ENCODE measurements at places on chromosomes 6 and 20.

DNA sequence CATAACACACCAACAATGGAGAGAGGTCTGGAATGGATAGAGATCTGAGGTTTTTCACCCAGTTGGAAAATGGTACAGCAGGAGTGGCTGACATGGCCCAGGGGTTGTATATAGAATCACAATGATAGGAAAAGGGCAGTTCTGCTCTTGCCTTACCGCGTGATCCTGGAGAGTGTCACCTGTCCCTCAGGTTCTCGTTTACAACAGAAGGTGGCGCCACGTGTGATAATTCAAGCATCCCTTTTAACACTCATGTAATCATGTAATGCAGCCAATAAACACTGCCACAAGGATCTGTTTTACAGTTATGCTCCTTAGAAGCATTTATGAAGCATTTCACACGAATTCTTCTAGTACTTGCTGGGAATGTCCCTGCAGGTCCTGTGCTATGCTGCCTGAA is 12.9 kb upstream of the WFDC2 start:
- no peaks in the 10 kb centered on the region for H3K36me3 ChIP-seq
- no peak for DNase-seq
- no peaks in the 10 kb centered on the region for H3K4me1 ChIP-seq
- no peak overlapping the region for H3K4me3 ChIP-seq
- peaks cover 11% of the 10 kb centered on the region for H3K27me3 ChIP-seq

DNA sequence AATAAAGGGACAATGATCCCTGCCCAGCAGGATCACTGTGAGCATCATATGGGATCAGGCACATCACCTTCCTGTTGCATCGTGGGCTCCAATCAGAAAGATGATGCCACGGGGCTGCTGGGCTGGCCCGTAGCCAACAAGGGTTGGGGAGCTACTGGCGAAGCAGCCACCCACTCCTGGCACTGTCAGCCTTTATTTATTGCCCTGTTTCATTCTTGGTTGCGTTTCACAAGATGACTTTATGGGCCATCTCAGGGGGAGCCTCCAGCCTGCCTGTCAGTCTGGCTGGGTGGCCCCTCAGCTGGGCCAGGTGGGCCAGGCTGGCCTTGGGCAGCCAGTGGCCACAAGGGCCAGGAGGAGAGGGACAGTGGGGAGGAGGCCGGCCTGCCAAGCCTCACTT is 17.3 kb downstream of the VSTM2L start:
- no peak overlapping the region for H3K27ac ChIP-seq
- no peaks in the 10 kb centered on the region for H3K36me3 ChIP-seq
- H3K4me1 ChIP-seq: peaks cover 8% of the 10 kb centered on the region
- H3K4me3 ChIP-seq: no peak overlapping the region
- DNase-seq: no peak

DNA sequence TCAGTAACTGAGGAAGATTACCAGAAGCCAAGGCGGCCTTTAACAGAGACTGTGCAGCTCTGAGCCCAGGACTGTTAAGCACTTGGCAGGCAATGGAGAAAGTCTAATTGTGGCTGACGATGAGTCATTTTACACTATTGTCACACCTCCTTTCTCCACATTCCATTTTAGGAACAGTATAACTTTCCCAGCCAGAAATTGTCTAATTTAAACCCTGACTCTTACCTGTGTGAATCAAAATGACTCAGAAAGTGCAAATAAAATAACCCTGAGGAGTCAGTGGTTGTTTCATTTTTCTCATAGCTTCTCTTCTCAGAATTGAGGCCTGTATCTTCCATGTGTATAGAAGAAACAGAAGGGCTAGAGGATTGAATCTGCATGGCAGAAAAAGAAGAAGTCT is 40.0 kb upstream of the OPN5 start:
- no peak overlapping the region for H3K27ac ChIP-seq
- no peaks in the 10 kb centered on the region for H3K36me3 ChIP-seq
- no peak overlapping the region for H3K4me3 ChIP-seq
- no peaks in the 10 kb centered on the region for H3K27me3 ChIP-seq

DNA sequence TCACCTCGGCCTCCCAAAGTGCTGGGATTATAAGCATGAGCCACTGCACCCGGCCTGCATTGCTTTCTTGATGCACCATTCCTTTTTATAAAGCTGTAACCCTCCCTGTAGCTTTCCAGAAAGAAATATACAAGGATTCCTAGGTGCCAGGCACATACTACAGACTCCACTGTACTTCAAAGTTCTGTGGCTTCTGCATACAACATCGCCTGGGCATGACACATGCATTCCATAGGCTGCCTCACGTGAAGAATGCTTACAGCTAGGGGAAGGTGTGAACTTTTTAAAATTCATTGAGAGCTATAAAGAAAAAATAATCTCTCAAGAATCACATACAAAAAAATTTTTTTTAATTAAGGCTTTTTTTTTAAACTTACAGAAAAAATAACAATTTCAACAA is 50.2 kb downstream of the TRAM2 start:
- H3K27me3 ChIP-seq: no peaks in the 10 kb centered on the region
- no peak overlapping the region for H3K27ac ChIP-seq
- peaks cover 9% of the 10 kb centered on the region for H3K4me1 ChIP-seq
- no peaks in the 10 kb centered on the region for H3K36me3 ChIP-seq

- no peaks in the 10 kb centered on the region for H3K27me3 ChIP-seq
- no peak for DNase-seq
- H3K4me3 ChIP-seq: no peak overlapping the region
- peaks cover 87% of the 10 kb centered on the region for H3K36me3 ChIP-seq
Observed at GRCh38 chr6:3013486-3013885, 13.8 kb downstream of the NQO2 start.

DNA sequence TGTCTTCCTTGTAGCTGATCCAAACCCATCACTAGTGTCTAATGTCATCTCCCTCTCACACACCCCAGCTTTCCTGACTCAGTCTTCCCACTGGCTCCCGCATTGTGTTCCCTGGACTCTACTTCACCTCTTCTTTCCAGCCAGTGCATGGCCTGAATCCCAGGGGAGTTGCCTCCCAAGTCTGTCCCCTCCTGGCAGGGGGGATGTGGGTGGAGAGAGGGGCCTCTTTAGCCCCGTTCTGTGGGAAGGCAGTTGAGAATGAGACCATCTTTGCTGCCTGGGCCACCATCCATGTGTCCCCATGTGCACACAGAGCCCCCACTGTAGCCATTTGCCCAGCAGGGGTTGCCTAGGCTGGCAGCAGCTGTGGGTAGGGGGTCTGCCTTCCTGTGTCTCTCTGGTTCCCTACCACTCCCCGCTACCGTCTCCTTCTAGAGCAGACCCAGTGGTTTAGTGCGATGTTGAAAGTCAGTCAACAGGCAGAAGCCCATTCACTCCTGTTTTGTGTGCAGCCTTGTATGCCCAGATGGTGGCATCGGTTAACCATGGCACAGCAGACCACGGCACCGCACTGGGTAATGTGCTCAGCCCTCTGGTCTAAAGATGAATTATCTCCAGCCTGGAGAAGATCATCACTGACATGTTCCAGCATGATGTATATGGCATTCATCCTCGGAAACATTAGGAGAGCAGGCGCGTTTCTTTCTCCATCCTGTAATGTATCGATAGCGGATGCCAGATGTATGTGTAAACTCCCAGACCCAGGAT is 178.8 kb upstream of the SNX9 start:
- DNase-seq: no peak
- no peak overlapping the region for H3K4me3 ChIP-seq
- H3K27ac ChIP-seq: no peak overlapping the region

GRCh38 chr6:16158943-16159557 is 30.2 kb downstream of the MYLIP start:
- no peak for DNase-seq
- peaks cover 40% of the 10 kb centered on the region for H3K36me3 ChIP-seq
- H3K4me3 ChIP-seq: no peak overlapping the region
- no peak overlapping the region for H3K27ac ChIP-seq
- peaks cover 25% of the 10 kb centered on the region for H3K4me1 ChIP-seq

GRCh38 chr6:46888031-46888430 is 33.7 kb downstream of the ADGRF5 start:
- H3K36me3 ChIP-seq: no peaks in the 10 kb centered on the region
- H3K27ac ChIP-seq: no peak overlapping the region
- no peak for DNase-seq
- H3K4me1 ChIP-seq: no peaks in the 10 kb centered on the region
- no peaks in the 10 kb centered on the region for H3K27me3 ChIP-seq
- no peak overlapping the region for H3K4me3 ChIP-seq

DNA sequence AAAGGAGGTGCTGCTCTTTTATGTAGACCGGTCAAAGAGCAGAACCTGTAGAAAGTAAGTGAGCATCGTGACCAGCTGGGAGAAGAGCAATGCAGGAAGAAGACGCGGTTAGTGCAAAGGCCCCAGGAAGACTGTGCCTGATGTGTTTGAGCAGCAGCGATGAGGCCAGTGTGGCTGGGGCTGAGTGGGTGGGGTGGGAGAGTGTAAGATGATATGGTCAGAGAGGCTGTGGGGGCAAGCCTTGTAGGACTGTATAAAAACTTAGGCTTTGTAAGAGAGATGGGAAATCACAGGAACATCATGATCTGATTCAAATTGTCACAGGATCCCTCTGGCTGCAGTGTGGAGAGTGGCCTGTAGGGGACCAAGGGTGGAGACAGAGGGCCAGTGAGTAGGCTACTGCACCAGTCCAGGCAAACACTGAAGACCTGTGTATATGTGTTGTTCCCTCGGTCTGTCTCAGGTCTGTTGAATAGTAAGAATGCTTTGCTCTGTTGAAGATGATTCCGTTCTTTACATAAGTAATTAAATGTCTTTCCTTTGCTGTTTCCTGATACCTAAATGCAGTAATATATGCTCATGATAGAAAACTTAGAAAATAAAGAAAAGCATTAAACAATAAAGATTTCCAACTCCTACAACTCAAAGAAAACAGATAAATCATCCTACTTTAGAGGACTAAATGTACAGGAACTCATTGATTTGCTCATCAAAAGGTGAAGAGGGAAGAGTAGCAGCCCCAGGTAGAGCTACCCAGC is 23.6 kb upstream of the WFDC2 start:
- H3K4me3 ChIP-seq: no peak overlapping the region
- no peaks in the 10 kb centered on the region for H3K36me3 ChIP-seq
- no peaks in the 10 kb centered on the region for H3K27me3 ChIP-seq
- H3K27ac ChIP-seq: no peak overlapping the region
- no peak for DNase-seq

DNA sequence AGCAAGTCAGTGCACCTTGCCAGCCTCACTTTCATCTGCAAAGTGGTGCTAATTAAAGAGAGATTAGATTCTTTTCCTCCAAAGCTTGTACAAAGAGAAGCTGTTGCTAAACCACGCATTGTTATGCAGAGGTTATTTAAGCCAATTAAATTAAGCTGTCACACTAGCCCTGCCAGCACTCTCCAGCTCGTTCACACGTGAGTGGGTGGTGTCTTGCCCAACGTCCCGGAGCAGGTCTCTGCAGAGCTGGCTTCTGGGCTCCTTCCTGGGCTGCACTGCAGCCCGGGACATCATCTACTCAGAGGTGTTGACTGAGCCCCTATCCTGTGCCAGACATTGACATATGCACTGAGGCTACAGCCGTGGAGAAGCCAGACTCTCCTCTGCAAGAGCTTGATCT is 401.6 kb upstream of the SULF2 start:
- no peaks in the 10 kb centered on the region for H3K4me1 ChIP-seq
- no peak overlapping the region for H3K4me3 ChIP-seq
- DNase-seq: no peak
- no peak overlapping the region for H3K27ac ChIP-seq

- no peaks in the 10 kb centered on the region for H3K36me3 ChIP-seq
- DNase-seq: no peak
- no peak overlapping the region for H3K27ac ChIP-seq
Observed at GRCh38 chr6:138393871-138394783, 9.9 kb upstream of the HEBP2 start.

DNA sequence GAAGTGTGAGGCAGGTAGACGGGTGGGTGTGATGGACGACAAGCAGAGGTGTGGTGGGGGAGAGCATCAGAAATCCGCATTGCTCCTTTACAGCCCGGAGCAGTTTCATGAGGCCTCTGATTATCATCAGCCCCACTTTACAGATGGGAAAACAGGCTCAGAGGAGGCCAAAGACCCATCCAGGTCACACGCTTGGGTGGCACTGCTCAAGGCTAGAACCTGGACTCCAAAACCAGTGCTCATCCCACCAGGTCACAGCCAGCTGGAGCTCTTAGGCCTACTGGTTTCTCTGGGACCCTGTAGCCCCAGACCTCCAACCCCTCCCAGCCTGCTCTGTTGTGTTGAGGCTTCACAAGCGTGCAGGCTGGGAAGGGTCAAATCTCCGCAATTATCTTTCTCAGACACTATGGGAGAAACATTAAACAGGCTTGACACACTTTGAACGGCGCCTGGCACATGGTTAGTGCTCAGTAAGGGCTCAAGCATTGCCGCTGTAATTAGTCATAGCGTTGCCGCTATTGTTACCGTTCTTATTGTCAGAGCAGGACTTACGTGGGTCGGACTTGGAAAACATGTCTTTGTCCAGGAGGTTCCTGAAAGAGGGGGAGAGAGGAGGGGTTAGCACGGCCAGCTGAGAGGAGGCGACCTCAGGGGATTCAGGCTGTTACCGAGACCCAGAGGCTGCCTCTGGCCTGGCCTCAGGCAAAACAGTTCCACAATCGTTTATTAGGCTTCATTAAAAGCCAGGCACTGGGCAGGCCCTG is 16.6 kb downstream of the CPNE5 start:
- DNase-seq: no peak
- peaks cover 5% of the 10 kb centered on the region for H3K27me3 ChIP-seq
- no peaks in the 10 kb centered on the region for H3K36me3 ChIP-seq
- H3K27ac ChIP-seq: no peak overlapping the region
- no peak overlapping the region for H3K4me3 ChIP-seq
- H3K4me1 ChIP-seq: peaks cover 3% of the 10 kb centered on the region

GRCh38 chr6:44386364-44386928 is 1.1 kb upstream of the CDC5L start:
- peak overlapping the region; percentile 96 for H3K4me3 ChIP-seq
- H3K36me3 ChIP-seq: peaks cover 30% of the 10 kb centered on the region
- H3K27ac ChIP-seq: peak overlapping the region; percentile 98
- H3K4me1 ChIP-seq: peaks cover 33% of the 10 kb centered on the region

DNA sequence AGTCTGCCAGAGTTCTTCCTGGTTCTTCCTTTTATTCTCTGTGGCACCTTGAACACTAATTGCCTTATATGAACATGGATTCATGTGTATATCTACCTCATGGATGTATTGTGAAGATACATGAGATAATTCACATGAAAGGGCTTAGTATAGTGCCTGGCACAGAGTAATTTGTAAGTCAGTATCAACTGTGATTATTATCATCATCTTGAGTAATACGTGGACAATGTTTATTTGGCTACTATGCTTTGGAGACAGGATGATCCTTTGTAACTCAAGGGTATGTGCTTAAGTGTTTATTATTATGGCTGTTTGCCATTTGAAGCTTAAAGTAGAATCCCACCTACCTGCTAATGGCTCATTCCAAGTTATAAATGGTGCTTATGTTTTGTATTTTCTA is 16.0 kb downstream of the DOP1A start:
- H3K4me1 ChIP-seq: peaks cover 10% of the 10 kb centered on the region
- H3K27me3 ChIP-seq: no peaks in the 10 kb centered on the region
- no peak overlapping the region for H3K4me3 ChIP-seq

DNA sequence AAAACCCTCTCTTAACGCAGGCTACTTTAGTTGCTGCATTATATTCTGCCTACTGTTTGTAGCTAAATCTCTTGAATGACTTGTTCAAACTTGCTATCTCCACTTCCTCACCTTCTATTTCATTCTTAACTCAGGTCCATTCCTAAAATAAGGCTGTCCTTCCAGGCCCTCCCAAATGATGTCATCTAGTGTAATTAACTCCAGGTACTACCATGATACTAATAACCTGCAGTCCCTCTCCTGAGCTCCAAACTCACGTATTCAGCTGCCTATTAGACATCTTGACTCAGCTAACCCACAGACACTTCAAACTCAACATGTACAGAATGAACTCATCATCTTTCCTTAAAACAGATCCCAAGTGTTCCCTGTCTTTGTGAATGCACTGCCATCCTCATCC is 10.5 kb upstream of the TOP1 start:
- H3K36me3 ChIP-seq: no peaks in the 10 kb centered on the region
- H3K27me3 ChIP-seq: peaks cover 2% of the 10 kb centered on the region
